ENCODE measurements at places on chromosomes 11 and 22.

- DNase-seq, result no peak
Observed at GRCh38 chr22:28346308-28346707, 333.3 kb downstream of the TTC28 start.

DNA sequence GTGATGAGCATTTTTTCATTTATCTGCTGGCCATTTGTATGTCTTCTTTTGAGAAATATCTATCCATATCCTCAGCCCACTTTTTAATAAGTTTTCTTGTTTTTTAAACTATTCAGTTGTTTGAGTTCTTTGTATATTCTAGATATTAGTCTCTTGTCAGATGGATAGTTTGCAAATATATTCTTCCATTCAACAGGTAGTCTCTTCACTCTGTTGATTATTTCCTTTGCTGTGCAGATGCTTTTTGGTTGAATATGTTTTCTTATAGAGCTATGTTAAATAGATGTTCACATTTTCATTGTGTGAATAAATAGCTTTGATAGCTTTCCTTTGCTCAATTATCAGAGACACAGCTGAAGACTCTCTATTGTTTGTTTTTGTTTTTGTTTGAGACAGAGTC is 68.2 kb upstream of the ALKBH3 start:
- DNase-seq, result no peak

- DNase-seq, result no peak
Observed at GRCh38 chr11:34997952-34998528, 81.6 kb downstream of the PDHX start.

GRCh38 chr11:32890843-32891656 is 1.6 kb upstream of the QSER1 start:
- DNase-seq, result no peak

GRCh38 chr11:125446279-125446678 is 49.8 kb downstream of the FEZ1 start:
- DNase-seq, result no peak

DNA sequence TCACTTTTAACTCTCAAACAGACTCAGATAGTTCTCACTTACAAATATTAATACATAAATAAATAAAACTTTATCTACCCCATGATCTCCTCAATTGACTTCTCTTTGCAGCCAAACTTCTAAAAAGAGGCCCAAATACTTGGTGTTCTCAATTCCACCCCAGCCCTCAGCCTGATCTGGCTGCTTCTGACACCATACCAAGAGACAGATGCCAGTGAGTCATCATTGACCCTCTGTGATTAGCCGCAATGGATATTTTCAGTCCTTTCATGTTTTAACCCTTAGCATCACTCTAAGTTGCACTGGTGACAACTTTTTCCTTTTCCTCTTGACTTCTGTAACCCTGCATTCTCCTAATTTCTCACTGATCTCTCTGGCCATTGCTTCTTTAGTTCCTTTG is 184.1 kb upstream of the ARHGAP20 start:
- no peak for DNase-seq

- no peak for DNase-seq
Observed at GRCh38 chr11:134911514-134912180, 499.6 kb upstream of the B3GAT1 start.

- DNase-seq, result no peak
Observed at GRCh38 chr11:3051196-3052108, 5.8 kb downstream of the CARS1 start.

DNA sequence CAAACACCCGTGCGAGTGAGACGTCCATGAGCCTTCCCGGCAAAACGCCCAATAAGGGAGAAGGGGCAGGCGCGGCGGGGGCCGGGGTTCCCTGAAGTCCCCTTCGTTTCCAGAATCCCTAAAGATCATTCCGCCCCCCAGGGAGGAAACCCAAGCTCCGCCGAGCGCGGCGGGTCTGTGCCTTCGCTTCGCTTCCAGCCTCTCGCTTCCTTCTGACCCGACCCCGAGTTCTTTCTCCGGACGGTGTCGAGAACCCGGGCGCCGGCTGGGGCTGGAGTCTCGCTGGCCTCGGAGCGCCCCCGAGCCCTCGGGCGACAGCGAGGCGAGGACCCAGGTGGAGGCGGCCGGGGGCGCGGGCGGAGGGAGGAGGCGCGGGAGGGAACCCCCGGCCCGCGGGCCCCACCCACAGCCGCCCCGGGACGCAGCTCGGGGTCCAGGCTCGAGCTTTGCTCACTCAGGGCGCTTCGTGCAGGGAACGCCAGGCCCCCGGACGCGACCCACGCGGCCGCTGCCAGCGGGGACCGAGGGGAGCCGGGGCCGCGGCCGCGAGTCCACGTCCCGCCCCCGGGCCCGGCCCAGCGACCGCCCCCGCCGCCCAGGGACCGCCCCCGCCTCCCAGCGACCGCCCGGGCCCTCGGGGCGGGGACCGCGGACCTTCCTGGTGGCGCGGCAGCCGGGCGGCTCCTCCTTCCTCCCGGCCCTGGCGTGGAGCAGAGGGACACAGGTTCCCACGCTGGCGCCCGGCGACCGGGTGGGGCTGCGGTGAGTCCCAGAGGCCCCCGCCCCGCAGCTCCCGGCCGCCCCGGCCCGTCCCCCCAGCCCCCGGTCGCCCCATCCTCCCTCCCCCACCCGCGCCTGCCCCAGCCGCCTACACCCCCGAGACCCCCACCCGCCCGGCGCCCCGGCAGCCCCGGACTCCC is at the start of gene PGGHG:
Gene PGGHG, plus strand, starts transcription at position 649 of the 920 bp plus-strand sequence. CDS start 691 bp downstream, outside the sequence.
- DNase-seq, result peak; percentile 20

DNA sequence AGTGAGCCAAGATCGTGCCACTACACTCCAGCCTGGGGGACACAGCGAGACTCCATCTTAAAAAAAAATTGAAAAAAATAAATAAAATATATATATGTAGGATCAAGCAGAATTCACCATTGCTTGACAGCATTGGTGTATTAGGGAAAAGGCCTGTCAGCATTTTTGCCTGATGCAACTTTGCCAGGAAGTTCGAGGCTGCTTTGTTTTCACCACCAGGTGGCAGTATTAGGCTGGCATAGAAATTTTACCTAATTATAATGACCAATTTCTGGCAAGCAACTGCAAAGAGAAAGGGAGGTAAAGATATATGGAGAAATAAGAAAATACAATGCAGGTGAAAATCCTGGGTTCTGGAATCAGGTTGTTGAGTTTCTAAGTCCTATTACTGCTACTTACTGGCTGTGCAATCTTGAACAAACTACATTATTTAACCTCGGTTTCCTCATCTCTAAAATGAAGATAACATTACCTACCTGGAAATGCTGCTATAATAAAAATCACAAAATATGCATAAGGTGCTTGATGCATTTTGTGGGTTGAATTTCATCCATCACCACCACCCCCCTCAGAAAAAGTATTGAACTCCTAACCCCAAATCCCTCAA is 24.7 kb downstream of the LAYN start:
- peak; percentile 22 for DNase-seq

GRCh38 chr22:20101638-20102037 is 14.3 kb upstream of the RANBP1 start:
- DNase-seq, result no peak

DNA sequence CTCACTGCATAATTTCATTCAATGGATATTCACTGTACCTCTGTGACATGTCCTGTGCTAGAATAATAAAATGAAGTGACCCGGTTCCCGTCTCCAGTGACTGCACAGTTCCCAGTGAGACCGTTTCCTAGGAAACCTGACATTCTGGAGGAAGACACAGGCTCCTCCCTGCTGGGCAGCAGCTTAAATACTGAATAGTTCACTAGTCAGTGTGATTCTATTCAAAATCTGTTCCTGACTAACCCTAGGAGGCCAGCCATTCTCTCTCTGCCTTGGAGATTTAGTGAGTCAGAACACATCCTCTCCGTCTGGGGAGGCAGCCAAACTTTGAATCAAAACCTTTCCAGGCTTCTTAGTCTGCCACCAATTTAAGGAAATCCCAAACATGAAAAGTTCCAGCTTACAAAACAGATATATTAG is 11.3 kb downstream of the TRIM66 start:
- no peak for DNase-seq

GRCh38 chr11:120995184-120995583 is 28.7 kb upstream of the TBCEL start:
- no peak for DNase-seq

DNA sequence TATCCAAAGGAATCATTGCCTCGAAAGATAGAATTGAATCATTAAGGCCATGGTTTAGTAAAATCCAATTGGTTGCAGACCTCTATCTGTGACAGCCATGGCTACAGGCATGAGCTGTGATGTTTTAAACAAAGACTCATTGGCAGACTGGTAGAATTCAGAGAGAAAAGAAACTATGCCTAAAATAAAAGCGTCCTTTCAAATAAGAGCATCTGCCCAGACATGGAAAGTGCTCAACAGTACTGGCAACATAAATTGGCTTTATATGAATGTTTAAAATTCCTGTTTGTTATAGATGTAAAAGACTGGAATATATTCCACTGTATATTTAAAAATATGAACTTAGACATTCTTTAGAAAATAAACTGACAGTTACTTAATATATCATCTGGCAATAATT is 2034.2 kb downstream of the LRRC4C start:
- no peak for DNase-seq

DNA sequence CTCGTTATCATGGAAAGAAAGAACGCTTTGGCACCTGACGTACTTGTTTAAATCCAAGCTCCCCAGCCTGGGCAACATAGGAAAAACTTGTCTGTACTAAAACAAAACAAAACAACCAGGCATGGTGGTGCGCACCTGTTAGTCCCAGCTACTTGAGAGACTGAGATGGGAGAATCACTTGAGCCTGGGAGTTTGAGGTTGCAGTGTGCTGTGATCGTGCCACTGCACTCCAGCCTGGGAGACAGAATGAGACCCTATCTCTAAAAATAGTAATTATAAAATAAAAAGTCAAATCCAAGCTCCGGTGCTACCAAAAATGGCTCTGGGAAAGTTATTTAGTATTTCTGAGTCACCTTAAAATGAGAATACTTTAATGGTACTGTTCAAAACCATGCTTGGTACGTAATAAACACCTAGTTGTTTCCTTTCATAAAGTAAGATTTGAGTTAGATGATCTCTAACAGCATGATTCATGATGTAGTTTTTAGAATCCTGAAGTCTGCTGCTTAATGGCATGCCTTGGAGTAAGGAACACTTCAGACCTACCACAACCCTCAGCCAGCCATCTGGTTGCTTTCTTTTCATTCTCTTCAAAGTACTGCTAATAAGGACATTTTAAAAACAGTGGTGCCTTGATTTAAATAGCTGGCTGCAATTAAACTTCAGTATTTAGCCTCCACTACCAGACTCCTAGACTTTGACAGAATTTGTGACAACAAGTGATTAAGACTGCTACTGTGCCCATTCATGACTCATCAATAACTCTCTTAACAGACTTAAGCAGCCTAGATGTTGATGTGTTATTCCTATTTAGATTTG is 8.4 kb downstream of the PPME1 start:
- DNase-seq, result no peak

DNA sequence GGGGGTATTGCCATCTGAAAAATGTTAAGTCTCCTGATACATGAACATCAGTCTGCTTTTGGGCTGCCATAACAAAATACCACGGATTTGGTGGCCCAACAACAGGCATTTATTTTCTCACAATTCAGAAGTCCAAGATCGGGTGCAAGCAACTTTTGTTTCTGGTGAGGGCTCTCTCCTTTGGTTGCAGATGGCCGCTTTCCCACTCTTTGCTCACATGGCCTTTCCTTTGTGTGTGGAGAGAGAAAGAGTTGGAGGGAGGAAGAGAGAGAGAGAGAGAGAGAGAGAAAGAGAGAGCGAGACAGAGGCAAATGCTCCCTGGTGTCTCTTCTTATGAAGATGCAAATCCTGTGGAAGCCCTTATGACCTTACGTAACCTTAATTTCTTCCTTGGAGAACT is 2.5 kb upstream of the KRTAP5-2 start:
- no peak for DNase-seq

GRCh38 chr11:789943-790342 is at the start of gene CEND1:
Gene CEND1, minus strand, starts transcription at chr11:790090. Its CDS starts 1,514 bp downstream, at chr11:788576.
- DNase-seq, result no peak

DNA sequence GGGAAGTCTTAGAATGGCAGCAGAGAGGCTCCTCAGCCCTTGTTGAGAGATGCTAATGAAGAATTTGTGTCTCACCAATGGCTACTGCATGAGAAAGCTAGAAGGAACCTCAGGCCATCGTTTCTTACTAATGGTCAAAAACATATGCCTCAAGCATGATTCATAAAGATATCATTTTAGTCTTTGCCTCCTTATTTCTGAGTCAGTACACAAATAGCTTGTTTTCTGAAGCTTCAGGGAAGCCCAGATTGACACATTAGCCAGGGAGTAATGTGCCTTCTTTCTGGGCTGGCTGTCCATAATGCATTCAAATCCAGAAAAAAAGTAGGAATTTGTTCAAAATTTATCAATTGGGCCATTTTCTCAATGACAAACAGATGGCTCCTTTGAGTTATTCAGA is 169.4 kb upstream of the ZBED5 start:
- DNase-seq, result no peak

- DNase-seq, result no peak
Observed at GRCh38 chr11:57566905-57567514, 462 bp downstream of the UBE2L6 start.

DNA sequence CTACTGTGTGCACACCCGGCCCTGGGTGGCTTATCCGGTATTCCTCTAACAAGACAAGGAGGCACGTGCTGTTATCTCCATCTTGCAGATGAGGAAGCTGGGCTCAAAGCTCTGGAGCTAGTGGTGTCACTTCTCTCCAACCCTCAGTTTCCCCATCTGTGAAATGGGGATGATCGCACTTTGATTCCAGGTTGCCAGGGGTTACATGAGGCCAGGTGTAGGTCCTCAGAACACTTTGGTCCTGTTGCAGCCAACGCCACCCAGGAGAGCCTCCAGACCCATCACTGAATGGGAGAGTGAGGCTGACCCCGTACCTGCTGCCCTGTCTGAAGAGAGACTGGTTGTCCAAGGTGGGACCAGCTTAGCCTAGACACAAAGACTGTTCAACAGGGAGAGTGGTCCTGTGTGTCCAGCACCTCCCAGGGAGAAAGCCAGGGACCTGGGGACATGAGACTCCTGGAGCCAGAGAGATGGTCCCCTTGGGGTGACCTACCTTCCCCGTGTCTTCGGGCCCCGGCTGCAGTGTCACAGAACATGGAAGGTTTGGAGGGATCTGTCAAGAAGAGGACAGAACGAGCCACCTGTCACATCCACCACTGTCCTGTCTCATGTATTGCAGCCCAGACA is 41.0 kb downstream of the TPBGL start:
- DNase-seq, result no peak

GRCh38 chr11:78667461-78667860 is 92.8 kb upstream of the NARS2 start:
- DNase-seq, result no peak

DNA sequence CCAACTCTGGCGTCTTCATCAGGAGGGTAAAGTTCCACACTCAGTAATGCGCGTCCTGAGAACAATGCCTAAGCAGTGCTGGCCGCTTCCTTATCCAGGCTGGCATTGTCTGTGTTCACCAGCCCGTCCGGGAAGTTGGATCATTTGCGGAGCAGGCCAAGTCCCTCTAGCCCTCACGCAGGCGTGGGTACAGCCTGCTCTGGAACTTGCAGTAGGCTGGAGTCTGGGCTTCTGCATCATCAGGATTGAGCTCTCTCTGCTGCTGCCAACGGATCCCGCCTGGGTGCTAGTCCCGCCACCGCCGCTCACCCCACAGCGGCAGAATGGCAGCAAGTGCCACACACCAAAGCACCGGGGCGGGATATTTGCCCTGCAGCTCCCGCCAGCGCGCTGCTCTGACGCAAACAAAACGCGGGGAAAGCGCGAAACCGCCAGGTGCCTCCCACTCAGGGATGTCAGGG is 29.0 kb downstream of the GLYATL1 start:
- no peak for DNase-seq

- DNase-seq, result no peak
Observed at GRCh38 chr11:32435511-32435941, at the start of gene WT1. Gene WT1, minus strand, starts transcription at chr11:32435539.
